ENCODE measurements at places on chromosomes 3 and 15. TPM values are rescaled to one million over a fixed set of nuclear protein-coding genes. Genes with fewer than 3 reads are reported as not detected.
A peak's percentile ranks its signal among the peaks of the same experiment; 100 is the strongest.

DNA sequence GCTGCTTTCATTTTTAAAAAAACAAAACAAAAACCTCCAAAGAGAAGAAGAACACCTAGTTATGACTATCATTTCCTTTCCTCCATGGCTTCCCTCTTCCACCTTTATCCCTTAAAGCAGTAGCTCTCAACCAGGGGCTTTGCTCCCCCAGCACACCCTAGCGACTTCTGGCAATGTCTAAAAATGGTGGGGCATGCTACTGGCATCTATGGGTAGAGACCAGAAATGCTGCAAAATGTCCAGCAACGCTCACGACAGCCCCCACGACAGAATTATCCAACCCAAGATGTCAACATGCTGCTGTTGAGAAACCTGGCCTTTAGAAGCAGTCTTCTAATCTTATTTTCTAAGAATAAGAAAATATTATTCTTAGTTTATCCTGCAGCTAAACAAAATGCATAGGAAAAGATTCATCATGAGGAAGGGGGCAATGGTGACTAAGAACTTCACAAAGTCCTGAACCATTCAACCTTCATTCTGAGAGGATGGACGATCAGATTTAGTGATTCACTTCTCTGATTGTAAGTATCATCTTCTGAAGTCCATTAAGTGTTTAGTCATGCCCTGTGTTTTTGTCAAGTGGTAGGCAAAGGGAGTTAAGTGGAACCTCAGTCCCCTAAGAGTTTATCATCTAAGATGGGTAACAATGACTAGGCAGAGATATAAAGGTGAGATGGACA is 81.7 kb downstream of the CCNL1 start:
- no peak for DNase-seq

- no peak for DNase-seq
These were observed 30.4 kb downstream of the ACKR2 start for GRCh38 chr3:42839616-42840015.

GRCh38 chr3:184377374-184377773 is 633 bp downstream of the THPO start:
- DNase-seq: no peak

DNA sequence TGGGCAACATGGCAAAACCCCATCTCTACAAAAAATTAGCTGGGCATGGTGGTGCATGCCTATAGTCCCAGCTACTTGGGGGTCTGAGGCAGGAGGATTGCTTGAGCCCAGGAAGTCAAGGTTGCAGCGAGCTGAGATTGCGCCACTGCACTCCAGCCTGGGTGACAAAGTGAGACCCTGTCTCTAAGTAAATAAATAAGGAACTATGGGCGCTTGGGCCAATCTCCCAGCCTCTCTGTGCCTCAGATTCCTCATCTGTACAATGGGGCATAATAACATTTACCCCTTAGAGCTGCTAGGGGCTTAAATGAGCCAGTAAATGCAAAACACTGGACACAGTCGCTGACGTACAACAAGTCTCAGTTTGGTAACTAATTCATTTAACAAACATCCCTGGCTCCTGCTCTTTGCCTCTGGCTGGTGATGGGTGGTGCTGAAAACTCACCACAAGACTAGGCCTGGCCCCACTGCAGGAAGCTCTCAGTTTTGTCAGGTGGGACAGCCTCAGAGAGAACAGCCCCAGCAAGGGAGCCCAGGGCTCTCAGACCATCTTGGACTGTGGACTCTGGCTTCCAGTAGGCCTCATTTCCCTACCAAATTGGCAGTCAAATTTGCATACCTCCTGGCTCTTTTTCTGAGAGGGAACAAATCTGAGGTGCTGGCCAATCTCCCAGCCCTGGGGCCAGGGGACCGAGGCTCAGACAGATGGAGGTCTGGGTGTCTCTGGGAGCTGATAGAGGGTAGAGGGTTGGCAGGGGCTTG is 6.4 kb upstream of the TBC1D2B start:
- DNase-seq: no peak

- DNase-seq: no peak
These were observed 278.7 kb downstream of the ERC2 start for GRCh38 chr3:56189536-56189935.

DNA sequence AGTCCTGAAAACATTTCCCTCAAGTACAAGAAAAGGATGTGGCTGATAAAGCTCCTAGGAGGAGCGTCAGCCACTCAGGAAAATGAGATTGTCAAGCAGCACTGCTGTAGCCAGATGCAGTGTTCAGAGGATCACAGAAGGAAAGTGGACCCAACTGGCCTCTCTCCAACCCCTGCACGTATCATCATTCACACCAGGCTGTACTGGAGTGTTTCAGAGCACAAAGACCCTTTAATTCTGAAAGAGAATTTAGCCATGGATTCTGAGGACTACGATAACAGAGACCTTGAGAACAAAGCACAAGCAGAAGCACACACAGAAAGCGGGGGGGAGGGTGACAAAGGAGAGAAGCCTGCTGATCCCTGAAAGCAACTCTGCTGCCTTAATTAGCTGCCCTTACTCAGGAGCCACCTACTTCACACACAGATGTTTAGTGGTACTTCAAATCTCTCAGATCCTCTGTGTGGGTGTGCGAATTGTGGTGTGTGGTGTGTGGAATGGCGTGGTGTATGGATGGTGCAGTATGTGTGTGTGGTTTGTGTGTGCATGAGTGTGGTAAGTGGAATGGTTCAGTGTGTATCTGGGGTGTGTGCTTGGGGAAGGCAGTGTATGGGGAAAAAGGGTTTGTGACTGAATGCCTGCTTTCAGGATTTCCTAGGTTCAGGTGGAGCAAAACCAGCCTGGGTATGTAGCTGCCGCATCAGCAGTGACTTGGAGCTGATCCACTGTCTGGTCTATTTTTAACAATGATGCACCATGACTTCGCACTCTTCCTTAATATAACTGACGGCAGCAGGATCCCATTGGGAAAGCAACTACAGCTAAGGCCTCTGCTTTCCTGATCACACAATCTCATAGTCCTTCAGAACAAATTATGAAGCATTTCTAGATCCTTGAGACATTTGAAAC is 192.5 kb downstream of the RSL24D1 start:
- no peak for DNase-seq

DNA sequence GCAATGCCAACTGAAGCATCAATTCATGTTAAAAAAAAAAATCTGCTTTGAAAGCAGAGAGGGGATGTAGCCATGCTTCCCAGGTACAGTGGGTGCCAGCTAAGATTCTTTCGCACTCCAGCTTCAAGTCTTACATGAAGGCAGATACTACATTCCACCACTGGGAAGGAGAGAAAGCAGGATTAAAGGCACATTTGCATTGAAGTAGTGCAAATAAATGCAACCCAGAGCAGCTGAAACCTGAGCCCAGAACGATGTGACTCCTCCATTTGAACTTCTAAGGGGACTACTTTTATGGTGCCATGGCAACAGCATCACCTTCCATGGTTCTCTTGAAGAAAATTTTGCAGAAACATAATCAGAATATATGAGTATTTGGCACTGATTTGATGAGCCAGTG is 19.1 kb upstream of the GJD2 start:
- no peak for DNase-seq

- DNase-seq: no peak
These were observed 72.8 kb downstream of the POLQ start for GRCh38 chr3:121473001-121473400.

DNA sequence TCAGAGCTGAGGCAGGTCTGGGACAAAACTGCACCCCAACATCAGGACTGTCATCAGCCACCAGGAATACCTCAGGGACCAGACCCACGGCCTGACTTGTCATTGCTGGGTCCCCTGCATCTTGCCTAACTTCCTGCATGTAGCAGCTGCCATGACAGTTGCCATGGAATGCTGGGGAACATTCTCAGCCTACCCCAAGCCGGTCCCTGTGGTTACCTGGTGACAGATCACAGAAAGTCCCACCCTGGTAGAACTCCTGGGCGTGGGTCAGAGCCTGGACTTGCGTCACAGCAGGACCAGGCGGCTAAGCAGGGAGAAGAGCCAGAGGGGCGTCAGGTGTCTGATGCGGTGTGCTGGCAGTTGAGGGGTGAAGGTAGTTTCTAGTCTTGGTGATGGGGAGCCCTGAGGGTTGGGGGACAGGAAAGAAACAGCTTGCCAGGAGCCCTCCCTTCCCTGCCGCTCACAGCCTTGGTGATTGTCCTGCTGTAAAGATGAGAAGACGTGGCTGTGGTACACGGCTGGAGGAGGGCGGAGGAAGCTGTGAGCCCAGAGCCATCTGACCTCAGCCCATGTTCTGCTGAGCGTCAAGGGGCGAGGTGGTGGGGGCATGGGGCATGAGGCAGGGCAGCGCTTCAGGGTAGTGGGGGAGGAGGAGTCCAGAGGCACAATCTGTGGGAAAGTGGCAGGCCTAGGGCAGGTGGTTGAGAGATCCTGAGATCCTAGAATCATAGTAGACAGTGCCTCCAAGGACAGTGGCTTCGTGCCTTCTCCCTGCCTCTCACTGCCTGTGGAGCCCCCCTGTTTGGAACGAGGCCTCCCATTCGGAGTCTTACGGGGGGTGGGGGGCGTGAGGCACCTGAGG is 5.4 kb downstream of the H1-8 start:
- DNase-seq: no peak

DNA sequence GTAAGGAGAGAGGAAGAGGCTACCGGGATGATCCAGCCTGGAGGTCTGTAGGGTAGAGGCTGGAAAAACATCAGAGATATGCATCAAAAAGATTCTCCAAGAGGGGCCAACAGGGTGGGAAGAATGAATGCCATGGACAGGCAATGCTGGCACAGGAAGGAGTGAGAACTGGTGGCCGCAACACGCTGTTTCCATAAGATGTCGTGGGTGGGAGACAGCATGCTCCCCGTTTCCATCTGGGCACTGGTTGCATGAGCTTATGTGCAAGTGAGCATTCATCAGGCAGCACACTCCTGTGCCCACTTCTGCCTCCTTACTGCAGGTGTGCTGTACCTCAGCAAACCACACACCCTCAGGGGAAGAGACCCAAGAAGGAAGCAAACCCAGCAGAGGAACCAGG is 59.4 kb downstream of the GABRB3 start:
- DNase-seq: no peak

DNA sequence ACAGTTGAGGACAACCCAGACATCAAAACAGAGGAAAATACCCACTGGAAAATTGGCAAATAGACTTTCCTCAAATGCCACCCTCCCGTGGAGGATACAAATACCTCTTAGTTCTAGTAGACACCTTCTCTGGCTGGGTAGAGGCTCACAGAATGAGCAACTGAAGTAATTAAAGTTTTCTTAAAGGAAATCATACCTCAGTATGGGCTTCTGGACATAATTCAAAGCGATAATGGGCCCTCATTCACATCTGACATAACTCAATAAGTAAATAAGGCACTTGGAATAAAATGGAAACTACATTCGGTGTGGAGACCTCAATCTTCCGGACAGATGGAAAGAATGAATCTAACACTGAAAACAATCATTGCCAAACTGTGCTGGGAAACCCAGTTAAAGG is 115.2 kb upstream of the PLCL2 start:
- DNase-seq: no peak

DNA sequence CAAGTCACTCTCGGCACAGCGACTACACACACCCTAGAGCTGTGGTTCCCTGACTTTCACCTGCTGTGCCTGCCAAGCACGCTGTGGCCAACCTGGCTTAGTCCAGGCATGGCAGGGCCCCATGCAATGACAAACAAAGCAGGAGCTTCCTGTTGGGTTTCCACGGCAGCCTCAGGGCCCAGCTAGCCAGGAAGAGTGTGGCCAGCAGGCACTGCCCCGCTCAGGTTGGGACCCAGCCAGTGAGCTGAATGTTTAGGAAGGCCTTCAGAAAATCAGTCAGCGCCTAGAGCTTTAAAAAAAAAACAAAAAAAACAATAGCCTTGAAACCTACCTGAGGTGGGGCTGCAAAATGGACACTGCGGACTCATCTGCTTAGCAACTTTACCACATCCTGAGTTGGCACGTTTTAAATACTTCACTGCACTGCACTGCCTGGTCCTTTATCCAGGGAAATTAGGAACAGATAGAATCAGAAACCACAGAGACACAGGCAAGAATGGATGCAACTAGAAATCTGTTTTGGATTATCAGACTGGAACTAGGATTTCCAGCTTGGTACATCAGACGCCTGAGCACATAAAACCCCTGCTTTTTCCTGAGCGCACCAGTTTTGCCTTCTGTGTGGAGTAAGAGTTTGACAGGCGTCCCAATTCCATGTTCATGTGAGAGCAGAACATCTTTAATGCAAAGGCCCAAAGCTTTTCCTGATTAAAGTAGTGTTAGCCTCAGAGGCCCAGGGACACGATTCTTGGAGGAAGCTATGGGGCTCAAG is 36.2 kb upstream of the LDHAL6B start:
- DNase-seq: peak; percentile 85

DNA sequence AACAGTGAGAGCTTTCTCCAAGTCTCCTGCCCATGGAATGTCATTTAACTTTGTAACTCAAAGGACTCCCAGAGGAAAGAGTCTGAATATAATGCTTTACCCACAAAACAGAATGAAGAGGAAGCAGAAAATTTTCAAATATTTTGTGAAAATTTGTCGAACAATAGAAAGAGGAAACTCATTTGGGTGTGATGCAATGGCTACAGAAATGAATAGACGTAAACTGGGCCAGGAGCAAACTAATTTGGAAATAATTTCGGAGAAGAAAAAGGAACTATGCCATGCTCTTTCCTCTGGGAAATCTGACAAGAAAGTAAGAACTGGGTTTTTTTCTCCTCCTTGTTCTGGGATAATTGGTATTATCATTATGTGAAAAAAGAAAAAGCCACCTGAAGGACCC is 11.2 kb upstream of the SUMF1 start:
- DNase-seq: no peak

DNA sequence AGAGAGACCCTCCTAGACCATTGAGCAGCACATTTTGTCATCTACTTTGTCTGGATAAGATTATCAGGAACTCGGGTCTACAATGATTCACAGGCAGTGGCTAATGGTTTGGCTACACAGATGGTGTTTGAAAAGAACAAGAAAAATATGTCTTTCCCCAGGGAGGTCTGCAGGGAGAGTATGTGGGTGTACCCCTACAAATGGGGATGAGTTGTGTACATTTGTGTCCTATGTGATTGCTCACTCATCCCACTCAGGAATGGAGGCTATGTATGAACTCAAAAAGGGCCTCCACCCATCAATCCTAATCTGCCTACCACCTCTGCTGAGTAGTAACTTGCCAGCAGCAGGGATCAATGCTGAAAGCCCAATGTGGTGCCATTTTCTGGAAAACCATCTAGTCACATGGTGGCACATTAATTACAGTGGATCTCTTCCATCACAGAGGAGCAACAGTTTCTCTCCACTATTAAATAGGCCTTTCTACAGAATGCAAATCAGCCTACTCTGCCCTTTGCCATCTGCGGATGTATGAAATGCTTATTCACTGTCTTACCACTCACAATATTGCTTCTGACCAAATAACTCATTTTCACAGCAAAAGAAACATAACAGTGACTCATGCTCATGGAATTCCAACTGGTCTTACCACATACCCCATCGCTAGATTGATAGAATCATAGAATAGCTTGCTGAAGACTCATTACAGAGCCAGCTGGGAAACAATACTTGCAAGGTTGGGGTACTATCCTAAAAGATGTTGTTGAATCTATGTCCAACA is 48.3 kb upstream of the TRIM42 start:
- no peak for DNase-seq

The ACSBG1 gene
- not detected for total RNA-seq

The ZSCAN2 gene
- total RNA-seq: 4.7 TPM

The FBXO22 gene
- 15.3 TPM for total RNA-seq

The SI gene
- not detected for total RNA-seq

The MINAR1 gene
- total RNA-seq: 0.69 TPM

The MTFMT gene
- 20.0 TPM for total RNA-seq

The CTSH gene
- 40.0 TPM for total RNA-seq

The GPR87 gene
- total RNA-seq: not detected

The ABCC5 gene
- 20.0 TPM for total RNA-seq

The TRIM42 gene
- total RNA-seq: not detected

The EPB42 gene
- 0.65 TPM for total RNA-seq

The RPL22L1 gene
- total RNA-seq: 62.1 TPM

The DPPA2 gene
- not detected for total RNA-seq

The ARPP21 gene
- total RNA-seq: not detected

The ADGRG7 gene
- not detected for total RNA-seq

The SEMA3F gene
- total RNA-seq: 48.0 TPM

The ATP1B3 gene
- total RNA-seq: 119 TPM
